ENCODE measurements at places on chromosomes 6 and 20.

DNA sequence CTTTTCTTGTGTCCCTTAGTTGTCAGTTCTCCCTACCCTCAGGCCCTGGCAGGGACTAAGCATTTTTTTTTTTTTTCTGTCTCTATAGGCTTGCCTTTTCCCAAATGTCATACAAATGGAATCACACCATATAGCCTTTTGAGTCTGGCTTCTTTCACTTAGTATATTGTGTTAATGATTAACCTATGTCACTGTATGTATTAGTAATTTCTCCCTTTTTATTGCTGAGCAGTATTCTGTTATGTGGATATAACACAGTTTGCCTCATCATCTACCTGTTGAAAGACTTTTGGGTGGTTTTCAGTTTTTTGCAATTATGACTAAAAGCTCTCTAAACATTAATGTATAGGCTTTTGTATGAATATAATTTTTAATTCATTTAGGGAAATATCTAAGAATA, 16.0 kb upstream of the FBXO30 start:
- DNase-seq, result no peak

- no peak for DNase-seq
Observed at GRCh38 chr6:24019830-24020229, 106.2 kb upstream of the NRSN1 start.

- DNase-seq, result no peak
Observed at GRCh38 chr20:57266291-57267157, at the start of gene BMP7. Gene BMP7, minus strand, starts transcription at chr20:57266641. Its CDS starts 519 bp downstream, at chr20:57266122.

GRCh38 chr6:3726421-3726820, 25.1 kb downstream of the PXDC1 start:
- no peak for DNase-seq

- DNase-seq, result peak; percentile 50
Observed at GRCh38 chr6:105880030-105880492, 206.1 kb upstream of the PRDM1 start.

DNA sequence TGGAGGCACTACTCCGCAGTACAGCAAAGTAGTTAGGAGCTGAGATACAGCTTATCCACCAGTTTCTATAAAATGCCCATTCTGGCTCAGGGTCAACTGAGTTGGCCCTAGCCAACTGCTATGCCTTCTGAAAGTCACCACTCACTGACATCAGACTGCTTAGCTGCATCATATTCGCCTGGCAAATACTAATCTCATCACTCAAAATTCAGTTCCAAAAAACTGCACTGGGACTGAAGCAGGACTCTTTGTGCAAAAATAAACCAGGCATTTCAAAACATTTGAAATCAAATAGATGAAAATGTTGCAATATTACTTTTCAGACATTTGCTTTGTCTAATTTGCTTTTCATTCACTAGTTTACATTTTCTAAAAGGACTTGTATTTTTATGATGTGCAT, 230.0 kb downstream of the ALDH8A1 start:
- DNase-seq, result no peak

- no peak for DNase-seq
Observed at GRCh38 chr6:22821664-22822320, 252.4 kb downstream of the HDGFL1 start.

GRCh38 chr6:15313367-15313766, 67.5 kb downstream of the JARID2 start:
- DNase-seq, result no peak

DNA sequence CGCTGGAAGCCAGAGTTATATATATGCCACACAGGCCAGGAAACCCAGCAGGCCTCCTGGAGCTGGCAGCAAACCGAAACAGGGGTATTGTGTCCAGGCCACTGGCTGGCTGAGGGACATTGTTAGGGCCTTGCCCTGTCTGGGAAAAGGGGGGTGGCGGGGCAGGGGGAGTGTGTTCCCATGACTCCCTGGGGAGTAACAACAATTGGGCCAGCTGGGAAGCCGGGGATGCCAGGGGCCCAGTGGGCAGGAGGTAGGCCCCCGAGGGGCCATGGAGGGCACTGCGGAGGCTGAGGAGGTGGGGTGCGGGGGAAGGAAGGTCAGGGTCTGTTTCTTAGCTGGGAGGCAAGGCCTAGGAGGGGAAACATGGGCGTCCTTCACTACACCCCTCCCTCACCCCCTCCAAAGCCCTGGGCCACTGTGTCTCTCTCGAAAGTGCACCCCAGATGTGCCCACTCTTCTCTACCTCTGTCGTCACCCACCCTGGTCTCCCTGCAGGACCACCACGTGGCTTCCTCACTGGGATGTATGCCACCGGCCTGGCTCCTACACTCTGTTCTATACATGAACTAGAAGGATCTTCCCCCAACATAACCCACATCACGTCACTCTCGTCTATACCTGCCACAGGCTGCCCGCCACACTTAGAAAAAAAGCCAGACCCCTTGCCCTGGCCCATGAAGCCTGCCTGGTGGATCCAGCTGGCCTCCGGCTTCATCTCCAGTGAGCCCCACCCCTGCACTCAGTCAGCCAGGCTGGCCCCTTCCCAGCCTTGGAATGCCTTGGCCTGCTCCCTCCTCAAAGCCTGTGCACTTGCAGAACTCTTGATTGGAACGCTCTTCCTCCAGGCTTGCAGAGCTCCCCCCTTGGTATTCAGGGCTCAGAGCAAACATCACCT, 7.8 kb upstream of the E2F1 start:
- no peak for DNase-seq

- DNase-seq, result no peak
Observed at GRCh38 chr6:37005827-37006567, 542 bp downstream of the FGD2 start.

DNA sequence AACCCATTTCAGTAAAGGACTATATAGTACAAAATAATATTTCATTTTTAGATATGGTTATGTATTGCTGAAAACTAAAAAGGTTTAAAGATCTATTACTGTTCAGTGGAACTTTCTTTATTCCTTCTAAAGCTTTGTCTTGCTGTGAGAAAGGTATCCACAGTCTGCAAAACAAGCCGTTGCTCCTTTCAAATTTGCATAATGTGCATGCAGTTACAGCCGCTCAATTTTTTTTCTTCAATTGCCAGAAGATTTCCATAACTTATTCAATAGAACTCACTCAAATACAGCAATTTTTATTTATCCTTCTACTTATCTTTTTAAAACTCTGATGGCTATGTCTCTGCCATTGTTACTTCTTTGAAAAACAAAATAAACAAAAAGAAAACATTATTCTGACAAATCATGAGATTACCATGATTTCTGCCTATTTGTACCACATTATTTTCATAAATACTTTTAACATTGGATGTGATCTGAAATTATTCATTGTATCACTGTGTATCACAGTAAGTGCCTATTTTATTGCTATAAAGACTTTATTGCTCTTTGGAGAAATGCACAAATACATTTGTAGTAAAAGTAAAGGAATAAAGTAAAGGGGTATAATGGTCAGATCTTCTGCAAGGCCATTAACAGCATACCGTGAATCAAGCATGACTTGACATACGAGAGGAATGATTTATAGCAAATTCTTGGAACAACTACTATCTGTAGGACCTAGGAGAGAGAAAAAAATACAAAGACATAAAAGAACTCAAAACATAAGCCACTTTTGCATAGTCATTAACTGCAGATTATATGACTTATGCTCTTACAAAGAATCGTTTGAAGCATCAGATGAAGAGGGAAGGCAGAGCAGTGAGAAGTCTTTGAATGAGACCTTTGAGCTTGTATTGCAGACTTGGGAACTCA, 29.6 kb upstream of the HBS1L start:
- DNase-seq, result no peak

GRCh38 chr20:17859002-17859615, 109.5 kb downstream of the SNX5 start:
- DNase-seq, result no peak

DNA sequence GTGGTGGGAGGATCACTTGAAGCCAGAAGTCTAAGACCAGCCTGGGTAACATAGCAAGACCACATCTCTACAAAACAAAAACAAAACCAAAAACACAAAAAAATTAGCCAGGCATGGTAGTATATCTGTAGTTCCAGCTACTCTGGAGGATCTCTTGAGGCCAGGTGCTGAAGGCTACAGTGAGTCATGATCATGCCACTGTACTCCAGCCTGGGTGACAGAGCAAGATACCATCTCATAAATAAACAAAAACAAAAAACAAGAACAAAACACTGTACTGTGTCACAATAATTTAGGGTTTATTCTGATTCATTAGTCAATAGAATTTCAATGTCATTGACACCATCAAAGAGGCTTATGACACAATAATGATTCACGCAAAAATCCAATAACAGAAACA, 1121.7 kb upstream of the MAP3K7 start:
- DNase-seq, result no peak

DNA sequence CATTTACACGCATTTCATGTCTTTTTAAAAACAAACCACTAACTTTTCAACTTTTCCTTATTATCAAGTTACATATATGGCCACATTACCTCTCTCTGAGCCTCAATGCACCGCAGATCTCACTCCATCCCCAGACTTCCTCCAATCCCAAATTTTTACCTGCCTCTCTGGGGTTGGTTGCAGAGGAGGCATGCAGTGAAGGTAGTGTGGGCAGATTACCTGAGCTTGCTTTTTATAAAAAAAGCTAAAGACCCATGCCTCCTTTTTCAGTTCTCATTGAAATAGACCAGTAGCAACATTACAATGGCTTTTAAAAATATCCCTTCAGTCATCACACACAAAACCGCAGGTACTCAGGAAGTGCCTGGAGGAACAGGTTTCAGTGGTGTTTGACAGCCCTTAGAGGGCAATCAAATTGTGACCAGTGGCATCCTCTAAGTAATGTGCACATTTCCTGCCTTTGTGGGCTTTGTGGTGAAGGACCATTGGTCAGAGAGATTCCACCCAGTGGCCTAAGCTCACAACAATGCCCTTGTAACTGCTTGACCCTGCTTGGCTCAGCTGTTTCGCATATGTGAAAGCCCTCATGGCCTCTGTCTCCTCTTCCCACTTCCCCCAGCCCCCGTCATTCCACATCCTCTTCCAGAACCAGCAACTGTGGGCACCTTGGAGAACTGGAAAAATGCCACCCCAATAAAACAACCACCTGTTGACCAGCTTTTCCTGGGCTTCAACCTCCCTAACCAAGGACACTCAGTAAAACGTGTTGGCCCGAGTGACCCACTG, 30.2 kb upstream of the IL17A start:
- DNase-seq, result no peak

GRCh38 chr6:43780293-43780692, 10.3 kb downstream of the VEGFA start:
- DNase-seq, result no peak

All from stimulated activated CD4-positive, alpha-beta T cell treated with anti-CD3 and anti-CD28 coated beads, Interleukin-4, amount 100 ng/mL, for 24 hours (primary cell).